Dermis microvascular lymphatic vessel endothelial cell (primary cell): ENCODE measurements at places on chromosomes 11 and 22.

DNA sequence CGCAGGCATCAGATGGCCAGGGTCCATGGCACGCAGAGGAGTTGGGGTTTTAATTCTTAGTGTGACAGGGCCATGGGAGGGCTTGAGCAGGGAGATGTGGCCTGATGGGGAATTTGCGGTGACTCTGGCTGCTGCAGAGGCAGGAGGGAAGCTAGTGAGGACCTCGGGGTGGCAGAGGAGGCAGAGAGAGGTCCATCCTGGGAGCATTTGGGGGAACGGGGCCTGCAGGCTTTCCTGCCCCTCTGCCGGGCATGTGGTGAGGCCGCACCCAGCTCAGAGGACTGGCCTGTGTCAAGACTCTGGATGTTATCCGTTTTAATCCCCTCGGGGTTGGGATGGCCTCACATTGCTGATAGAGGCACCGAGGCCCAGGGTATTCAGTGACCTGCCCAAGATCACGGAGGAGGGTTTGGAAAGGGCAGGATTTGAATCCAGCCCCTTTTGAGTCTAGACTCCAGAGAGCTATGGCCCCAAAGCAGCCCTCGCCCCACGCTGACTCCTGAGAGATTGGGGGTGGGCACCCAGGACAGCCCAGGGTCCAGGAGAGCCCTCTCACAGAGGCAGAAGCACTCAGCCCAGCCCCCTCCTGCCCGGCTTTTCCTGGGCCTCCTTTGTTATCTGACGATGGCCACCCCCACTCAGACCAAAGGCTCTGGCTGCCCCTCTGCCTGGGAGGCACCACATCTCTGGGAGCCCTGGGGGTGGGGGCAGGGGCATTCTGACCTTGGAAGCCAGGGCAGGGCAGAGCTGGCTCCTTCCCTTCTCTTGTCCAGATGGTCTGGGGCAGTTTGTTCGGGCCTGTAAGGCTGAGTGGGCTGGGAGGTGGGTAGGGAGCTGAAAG is 13.9 kb downstream of the MGAT3 start:
- no peak for DNase-seq

- DNase-seq, result no peak
Observed at GRCh38 chr11:68756171-68756766, 4.9 kb upstream of the TESMIN start.

GRCh38 chr22:46007848-46008261 is 30.9 kb upstream of the WNT7B start:
- peak; percentile 33 for DNase-seq

GRCh38 chr11:120786206-120786735 is 237.6 kb upstream of the TBCEL start:
- no peak for DNase-seq

- peak; percentile 65 for DNase-seq
Observed at GRCh38 chr11:830295-831117, 2.2 kb upstream of the CD151 start.

DNA sequence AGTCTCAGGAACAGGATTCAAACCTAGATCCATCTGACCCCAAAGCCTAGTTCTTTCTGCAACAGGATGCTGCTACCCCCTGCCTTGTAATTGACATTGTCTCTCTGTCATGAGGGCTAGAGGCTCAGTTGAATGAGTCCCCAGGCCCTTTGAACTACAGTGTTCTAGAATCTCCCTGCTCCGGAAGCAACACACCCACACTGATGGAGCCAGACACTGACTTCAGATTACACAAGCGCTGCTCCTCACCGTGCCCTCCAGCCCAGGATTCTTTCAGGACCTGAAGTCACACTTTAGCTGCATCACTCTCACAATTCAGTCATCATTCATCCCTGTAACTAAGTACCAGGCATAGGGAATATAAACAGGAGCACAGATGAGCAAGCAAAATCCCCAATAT is 69.6 kb downstream of the RAB30 start:
- peak; percentile 48 for DNase-seq

GRCh38 chr11:93017821-93018690 is 48.6 kb downstream of the MTNR1B start:
- DNase-seq, result no peak

DNA sequence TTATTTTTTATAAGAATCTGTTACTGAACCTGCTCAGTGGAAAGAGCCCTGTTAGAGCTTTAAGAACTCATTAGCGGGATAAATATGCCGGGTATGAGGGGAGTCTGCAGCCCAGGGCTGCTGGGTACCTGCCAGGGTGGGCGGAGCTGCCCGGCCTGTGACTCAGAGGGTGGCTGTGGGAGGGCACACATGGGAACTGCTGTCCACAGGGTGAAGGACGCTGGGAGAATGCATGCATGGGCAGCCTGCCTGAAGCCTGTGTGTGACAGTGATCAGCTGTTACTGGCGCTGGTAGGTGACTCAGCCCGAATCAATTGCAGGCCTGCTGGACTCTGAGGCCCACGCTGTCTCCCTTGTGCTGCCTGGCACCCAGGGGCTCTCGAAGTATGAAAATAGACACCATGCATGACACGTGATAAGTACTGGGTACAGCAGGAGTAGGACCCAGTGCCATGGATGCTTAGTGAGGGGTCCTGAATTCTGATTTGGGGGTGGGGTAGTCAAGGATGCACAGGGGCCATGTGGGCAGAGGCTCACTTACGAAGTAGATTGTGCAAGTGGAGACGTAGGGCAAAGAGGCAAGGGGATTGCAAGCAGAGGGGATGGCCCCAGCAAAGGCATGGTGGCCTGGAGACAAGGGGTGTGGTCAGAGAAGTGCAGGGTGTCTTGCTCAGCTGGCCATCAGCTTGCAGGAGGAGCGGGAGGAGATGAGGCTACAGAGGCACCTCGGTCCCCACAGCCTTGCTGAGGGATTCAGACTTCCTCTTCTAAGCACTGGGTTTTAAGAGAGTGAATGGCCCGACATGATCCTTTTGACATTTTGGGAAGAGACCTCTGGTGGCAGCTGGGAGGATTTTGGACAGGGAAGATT is 36.5 kb downstream of the GRIK4 start:
- peak; percentile 90 for DNase-seq

GRCh38 chr22:36520423-36520822 is 8.5 kb downstream of the EIF3D start:
- no peak for DNase-seq

GRCh38 chr11:77081976-77082836 is 15.4 kb downstream of the CAPN5 start:
- DNase-seq, result no peak

DNA sequence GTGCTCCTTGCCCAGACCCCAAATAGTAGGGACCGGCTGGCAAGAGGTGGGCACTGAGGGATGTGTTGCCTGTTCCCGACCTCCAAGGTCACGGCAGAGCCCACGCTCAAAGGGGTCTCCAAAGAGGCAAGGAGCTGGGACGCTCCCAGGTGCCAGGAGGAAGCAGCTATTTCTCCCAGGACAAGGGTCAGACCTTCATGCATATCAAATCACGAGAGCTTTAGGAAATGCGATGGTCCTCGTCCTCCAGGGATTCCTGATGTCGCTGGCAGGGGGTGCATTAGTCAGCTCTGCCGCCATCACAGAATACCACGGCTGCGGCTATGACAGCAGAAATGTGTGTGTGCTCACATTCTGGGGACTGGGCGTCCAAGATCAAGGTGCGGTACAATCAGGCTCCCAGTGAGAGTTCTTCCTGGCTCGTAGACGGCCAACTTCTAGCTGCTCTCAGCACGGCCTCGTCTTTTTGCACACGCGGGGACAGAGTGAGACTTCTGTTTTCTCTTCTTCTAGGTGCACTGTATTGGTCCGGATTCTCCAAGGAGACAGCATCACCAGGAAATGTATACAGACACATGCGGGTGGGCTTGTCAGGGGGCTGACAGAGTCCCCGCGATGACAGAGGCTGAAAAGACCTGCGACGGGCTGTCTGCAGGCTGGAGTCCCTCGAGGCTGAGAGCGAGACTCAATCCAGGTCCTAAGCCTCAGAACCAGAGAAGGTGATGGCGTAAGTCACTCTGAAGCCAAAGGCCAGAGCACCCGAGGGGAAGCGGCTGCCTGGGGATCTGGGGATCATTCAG is 81.6 kb downstream of the SHANK2 start:
- no peak for DNase-seq

GRCh38 chr22:37148031-37148651 is 1.6 kb downstream of the IL2RB start:
- DNase-seq, result no peak

- peak; percentile 17 for DNase-seq
Observed at GRCh38 chr22:31556627-31557203, 60.4 kb downstream of the SFI1 start.

- DNase-seq, result no peak
Observed at GRCh38 chr11:64801158-64801464, 1.9 kb downstream of the MAP4K2 start.

DNA sequence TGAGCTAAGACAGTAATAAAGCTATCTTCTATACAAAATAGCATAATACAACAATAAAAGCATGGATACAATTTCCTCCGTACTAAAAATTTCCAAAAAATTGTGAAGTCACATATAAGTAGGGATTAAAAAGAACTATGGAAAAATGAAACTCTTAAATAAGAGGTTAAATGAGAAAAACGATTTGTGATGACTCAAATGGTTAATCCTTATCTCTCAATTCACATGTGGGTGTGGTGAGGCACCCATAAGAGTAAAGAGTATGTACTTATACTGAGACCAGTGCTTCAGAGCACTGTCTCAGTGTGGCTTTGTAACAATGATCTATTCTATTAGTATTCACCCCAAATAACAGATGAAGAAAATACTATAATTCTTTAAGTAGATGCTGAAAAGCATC is 25.0 kb upstream of the CCDC34 start:
- DNase-seq, result no peak

- no peak for DNase-seq
Observed at GRCh38 chr22:37804352-37804880, 3.3 kb upstream of the GCAT start.

GRCh38 chr11:75815345-75816168 is 547 bp downstream of the UVRAG start:
- DNase-seq, result no peak

DNA sequence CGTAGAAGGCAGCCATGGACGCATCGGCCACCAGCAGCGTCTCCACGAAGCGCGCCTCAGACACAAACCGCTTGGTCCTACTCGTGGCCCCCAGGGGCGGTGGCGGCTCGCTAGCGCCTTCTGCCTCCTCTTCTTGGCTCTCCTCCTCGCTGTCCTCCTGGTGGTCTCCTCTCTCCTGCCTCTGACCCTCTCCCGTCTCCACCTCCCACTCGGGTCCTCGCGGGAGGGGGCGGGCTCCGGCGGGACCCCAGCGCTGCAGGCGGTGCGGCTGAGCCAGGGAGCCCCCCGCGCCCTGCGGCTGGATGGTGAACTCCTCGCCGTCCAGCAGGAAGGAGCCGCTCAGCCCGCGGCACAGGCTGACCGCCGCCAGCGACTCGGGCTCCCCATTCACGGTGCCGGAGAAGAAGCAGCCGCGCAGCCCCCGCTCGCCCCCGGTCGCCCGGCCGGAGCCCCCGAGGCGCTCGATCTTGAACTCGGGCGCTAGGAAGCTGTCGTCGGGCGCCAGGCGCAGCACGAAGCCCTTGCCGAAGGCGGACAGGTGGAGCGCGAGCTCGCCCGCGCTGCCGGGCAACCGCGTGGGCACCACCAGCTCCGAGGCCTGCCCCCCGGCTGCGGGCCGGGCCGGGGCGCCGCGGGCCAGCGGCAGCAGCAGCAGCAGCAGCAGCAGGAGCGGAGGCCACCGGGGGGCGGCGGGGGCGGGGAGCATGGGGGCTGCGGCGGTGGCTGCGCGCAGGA is 661 bp downstream of the ADAMTS8 start:
- no peak for DNase-seq

DNA sequence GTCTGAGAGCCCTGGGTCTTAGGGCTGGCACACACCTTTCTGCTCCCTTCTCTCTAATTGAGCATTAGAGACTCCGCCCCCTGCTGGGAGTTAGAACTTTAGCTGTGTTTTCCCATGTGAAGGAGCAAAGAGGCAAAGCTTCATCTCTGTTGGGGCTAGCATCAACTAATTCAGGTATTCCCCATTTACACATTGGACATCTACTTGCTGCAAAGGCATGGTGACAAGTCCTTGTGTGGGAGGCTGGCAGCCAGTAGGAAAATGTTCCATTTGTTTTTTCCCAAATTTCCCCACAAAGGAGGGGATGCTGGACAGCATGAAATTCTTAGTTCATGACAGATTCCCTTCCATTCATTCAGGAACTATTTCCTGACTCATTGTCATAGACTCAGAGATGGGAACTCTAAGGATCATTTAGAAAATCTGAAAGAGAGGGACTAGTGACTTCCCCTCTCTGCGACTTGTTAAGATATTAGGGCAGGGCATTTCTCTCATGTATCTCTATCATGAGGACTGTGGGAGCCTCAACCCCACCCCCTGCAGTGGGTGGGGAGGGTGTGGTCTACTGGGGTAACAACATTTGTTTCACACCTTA is 3.6 kb downstream of the CD44 start:
- peak; percentile 53 for DNase-seq
